ENCODE measurements at places on chromosomes 7 and 10.

- no peak for DNase-seq
Observed at GRCh38 chr7:47370461-47371042, 211.4 kb downstream of the TNS3 start.

- DNase-seq = no peak
Observed at GRCh38 chr10:96168546-96168945, 38.4 kb downstream of the ZNF518A start.

- no peak for DNase-seq
Observed at GRCh38 chr7:18498341-18498740, 2.8 kb downstream of the HDAC9 start.

GRCh38 chr7:25894002-25894901, 257.7 kb upstream of the NFE2L3 start:
- no peak for DNase-seq

DNA sequence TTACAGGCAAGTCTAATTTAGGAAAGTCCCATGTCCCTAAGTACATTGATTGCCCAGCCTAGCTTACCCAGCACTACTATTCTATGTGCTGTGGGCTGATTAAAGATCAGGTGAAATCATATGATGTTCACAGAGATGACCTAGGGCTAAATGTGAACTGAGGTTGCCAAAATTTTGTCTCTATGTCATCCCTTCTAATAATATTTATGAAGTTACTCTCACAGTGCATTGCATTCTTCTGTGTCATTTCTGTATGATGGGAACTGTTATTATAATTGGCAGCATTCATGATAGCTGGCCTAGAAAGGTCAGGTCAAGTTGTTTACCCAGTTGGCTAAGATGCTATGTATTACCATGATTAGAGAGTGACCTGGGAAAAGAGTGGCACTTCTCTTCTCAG, 2.8 kb upstream of the PDK4 start:
- no peak for DNase-seq

- no peak for DNase-seq
Observed at GRCh38 chr7:140215281-140215680, 38.5 kb upstream of the KDM7A start.

- no peak for DNase-seq
Observed at GRCh38 chr7:116554436-116554835, 29.6 kb downstream of the CAV1 start.

DNA sequence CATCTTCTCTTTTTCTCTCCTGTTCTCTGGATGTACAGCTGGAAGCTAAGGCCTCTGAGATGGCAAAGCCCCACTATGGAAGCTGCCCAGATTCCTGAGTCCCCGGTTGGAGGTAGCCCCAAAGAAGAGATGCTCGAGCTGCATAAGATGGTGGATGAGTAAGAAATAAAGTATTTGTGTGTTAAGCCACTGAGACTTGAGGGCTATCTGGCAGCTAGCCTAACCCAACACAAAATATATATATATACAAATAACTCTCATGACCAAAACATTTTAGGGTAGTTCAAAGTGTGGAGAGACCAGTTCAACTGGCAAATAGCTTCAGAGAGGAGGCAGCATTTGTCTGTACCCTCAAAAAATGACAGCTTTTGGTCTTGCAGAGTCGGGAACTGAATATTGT, 72.4 kb upstream of the PDE1C start:
- peak; percentile 22 for DNase-seq

GRCh38 chr7:22435720-22436119, 64.3 kb downstream of the STEAP1B start:
- DNase-seq = no peak

DNA sequence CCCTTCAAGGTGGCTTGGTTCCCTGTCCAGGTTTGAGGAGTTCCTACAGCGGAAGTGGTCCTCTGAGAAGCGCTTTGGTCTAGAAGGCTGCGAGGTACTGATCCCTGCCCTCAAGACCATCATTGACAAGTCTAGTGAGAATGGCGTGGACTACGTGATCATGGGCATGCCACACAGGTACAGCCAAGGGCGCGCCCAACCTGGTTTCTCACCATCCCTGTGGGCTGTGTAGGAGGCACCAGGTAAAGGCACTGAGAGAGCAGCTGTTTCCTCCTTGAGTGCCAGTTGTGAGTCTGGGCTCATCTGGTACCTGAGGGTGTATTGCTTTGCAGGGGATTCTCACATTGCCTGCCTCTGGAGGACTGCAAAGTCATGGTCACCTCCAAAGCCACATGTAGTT, 68.0 kb downstream of the OGDH start:
- no peak for DNase-seq

- DNase-seq = no peak
Observed at GRCh38 chr7:25012254-25012653, 32.3 kb upstream of the OSBPL3 start.

Data from AG20443 (cell line).